ENCODE measurements at places on chromosomes 4 and X.

DNA sequence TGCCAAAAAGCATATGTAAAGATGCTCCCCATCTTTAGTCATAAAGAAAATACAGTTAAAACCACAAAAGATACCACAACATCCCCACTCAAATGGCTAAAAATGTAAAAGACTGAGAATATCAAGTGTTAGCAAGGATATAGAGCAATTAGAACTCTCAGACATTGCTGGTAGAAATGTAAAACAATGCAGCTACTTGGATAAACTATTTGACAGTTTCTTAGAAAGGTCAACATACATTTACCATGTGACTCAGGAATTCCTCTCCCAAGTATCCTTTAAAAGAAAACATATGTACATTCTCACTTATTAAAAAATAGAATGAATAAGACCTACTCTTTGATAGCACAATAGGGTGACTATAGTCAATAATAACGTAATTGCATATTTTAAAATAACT lies 173.7 kb downstream of the HNRNPD start:
- DNase-seq = no peak

GRCh38 chrX:78181307-78181706 lies 41.9 kb upstream of the TAF9B start:
- no peak for DNase-seq

DNA sequence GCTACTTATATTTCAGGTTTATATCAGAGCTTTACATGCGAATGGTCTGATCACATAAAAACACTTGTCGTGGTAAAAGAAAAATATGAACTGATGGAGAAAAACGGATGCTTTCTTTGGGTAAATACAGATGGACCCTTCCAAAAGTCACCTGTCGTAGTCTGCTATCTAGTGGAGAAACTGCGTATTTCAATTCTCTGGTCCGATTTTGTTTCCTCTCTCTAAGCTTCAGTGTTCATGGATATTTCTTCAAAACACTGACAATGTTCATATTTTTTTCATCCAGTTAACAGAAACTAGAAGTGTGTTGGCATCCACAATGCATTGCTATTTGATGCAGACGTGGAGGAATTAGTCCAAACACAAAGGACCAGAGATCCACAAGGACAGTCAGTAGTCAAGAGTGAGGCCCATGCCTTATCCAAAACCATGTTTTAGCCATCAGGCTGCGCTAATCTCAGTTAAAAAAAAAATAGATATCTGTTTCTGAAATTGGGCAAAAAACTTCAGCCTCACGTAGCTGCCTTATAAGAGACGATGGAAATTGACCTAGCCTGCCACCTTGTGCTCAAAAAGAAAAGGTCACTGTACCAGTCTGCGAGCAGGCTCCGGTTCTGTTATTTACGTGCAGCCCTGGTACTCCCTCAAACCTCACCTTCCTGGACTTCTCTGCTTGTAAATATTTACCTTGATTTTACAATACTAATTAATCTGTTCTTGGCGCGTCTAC lies 16.0 kb downstream of the MEPE start:
- peak; percentile 25 for DNase-seq

DNA sequence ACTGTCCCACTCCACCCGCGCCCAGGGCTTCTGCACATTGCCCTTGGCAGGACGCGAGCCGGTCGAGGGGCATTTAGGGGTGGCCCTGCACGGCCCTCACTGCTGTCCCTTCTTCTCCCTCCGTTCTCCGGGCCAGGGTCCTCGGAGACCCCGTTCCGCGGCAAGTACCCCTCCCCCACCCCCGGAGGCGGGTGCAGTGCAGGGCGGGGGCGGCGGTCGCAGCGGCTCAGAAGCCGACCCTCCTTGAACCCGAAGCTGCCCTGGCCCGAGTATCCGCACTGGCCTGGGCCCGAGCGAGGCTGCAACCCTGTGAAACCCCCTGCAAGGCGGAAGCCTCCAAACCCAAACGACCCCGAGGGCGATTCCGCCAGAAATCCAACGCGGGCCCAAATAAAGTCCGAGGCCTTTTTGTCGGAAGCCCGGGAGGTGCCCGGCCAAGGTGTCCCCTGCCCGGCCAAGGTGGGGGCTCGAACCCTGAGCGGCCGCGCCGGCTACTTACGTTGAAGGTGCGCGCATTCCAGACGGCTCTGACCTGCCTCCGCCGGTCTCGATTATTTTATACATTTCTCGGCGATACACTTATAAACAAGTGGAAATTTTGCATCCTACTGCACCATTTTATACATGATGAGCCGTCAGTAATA lies 53.1 kb upstream of the TMEM33 start:
- peak; percentile 7 for DNase-seq

GRCh38 chrX:45712067-45712466 lies 511.4 kb upstream of the DIPK2B start:
- DNase-seq = no peak

DNA sequence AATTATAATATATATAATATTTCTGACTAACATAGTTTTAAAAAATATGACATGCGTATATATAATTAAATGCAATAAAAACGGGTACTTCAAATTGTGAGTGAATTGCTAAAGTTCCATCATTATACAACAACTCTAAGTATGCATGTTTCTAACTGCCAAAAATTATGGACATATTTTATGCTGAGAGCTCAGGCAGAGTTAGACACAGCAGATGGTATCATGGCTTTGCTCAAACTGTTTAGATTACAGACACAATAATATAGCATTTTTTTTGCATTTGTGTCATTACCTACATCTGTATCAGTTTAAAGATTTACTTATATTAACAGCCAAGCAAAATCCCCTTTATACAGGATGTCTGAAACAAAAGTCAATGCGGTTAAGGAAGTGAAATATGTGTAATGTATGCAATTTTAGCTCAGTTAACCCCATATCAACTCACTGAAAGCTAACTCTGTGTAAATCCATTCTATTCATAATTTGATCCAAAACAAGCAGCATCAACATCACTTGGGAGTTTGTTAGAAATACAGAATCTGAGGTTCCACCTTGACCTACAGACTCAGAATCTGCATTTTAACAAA lies 119.1 kb upstream of the CNKSR2 start:
- no peak for DNase-seq

- DNase-seq = no peak
Measured at GRCh38 chr4:95256108-95256835, 292.5 kb downstream of the UNC5C start.
